Activated CD4-positive, alpha-beta T cell treated with anti-CD3 and anti-CD28 coated beads for 1 hour (primary cell): ENCODE measurements at places on chromosomes 2 and 18.
A peak's percentile ranks its signal among the peaks of the same experiment; 100 is the strongest.

DNA sequence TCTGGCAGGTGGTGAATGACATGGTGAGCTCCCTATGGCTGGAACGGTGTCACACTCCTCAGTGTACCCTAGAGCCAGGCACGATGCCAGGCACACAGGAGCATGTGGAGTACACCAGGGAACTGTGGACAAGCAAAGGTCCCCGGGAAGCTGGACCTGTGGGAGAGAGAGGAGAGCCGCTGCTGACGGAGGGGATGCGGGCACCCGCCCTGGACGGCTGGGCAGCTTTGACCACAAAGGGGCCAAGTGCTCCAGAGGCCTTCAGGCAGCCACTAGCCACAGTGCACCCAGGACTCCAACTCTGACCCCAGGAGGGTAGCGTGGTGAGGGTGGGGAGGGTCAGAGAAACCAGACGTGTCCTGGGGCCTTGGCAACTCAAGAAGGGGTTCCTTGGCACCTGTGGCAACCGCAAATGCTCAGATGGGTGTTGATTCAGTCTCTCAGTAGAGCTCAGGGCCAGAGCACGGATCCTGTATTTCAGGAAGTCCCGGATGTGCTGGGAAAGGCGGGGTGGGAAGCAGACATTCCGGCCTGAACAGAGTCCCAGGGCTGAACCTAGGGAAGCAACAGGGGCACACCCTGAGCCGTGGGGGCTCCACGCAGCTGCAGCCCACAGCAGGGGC, 2.3 kb upstream of the MAB21L4 start:
- no peak for DNase-seq

DNA sequence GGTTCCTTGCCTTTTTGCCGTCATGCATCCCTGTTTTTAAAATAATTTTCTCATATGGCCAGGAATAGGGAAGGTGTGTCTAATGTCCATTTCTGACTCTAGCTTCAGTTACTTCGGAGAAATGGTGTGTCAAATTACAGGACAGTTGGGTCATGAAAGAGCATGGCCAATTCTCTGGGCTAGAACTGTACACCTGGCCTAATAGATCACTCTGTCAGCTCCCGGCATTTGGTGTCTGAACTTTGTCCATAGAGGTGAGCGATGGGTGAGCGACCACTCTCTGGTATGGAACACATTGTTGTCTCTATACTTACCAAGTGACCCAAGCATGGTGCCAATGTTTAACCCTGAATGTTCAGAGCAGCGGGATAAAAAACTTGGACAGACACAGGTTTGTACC, 38.3 kb upstream of the ASB18 start:
- DNase-seq = no peak

- DNase-seq = no peak
Observed at GRCh38 chr2:129812071-129812470, 167.4 kb upstream of the RAB6C start.

GRCh38 chr2:231139796-231140195, 15.0 kb upstream of the HTR2B start:
- no peak for DNase-seq

DNA sequence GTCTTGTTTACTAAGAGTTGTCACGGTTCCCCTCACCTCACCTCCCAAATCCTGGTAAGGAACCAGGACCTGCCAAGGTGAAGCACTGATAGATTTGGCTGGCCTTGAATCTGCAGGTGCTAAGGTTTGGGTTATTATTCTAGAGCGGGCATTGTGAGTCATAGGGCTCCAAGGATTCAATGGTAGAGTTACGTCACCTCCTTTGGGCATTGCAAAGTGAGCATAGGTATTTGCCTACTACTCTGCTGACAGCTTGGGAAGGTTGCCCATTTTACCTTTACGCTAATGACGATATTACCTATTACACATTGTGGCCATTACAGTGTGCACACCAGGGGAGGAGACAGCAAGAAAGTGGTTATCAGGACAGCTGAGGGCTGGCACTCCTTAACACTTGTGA, 59.3 kb downstream of the SETBP1 start:
- DNase-seq = no peak

DNA sequence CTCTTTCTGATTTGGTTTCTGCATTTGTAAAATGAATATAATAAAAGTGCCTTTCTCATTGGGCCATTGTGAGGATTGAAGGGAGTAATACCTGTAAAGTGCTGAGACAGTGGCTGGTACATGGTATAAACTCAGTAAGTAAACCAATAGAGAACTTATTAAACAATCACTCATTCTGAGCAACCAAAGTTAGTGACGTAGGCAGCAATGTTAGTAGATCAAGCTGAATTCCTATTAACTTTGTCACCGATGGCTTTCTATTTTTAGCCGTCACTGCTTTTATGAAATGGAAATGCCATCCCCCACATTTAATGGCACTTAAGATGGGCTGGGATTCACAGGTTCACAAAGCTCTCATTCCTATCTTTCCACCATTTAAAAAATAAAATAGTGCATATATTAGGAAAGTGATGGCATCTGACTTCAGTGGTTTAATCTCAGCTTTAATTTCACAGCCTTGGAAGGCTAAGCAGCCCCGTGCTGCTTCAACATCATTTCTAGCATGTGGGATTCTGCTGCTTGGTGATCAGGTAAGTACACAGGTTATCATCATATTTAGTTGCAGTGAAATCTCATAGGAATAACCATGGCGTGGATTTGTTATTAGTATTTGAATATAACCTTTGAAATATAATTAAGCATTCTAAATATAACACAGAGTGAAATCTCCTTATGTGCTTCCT, 17.6 kb upstream of the PPP4R1 start:
- no peak for DNase-seq

GRCh38 chr2:210528716-210529115, 27.7 kb upstream of the CPS1 start:
- DNase-seq = no peak

- DNase-seq = no peak
Observed at GRCh38 chr2:80326214-80326613, 21.7 kb upstream of the LRRTM1 start.

GRCh38 chr2:63364866-63365265, 223.4 kb downstream of the WDPCP start:
- no peak for DNase-seq

DNA sequence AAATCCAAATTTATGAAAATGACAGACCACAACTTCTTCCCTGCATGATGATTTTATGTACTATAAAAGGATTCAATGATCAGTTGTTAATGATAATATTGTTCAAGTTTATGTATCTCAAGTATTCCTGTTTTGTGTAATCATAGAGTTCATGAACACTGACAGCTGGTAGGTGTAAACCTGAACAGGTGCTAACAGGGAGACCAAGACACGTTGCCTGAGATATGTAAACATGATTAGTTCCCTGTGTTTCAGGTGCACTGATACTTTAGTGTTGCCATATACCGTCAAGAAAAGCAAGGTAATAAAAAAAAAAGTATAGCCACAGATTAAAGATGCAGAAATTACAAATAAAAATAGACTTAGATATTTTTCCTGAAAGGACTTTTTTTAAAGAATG, 131.8 kb downstream of the BAZ2B start:
- DNase-seq = no peak

- no peak for DNase-seq
Observed at GRCh38 chr2:218397463-218397819, 2.2 kb upstream of the CTDSP1 start.

DNA sequence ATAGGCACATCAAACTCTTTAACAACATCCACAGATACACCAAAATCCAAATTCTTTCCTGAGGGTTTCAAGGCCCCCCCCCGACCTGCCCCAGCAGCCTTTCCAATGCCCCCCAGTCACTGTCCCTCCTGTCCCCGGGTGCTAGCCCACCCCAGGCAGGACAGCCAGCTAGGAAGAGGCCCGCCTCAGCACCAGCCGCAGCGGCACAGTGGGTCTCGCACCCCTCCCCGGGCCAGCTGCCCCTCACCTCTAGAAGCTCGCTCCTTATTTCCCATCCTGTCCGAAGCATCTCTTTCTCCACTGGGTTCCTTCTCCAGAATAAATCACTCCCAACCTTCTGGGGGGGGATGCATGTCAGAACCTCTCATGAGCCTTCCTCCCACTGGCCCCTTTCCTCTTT, 69.4 kb downstream of the FBXO15 start:
- no peak for DNase-seq

- peak; percentile 12 for DNase-seq
Observed at GRCh38 chr2:158968396-158969161, at the start of gene TANC1. Gene TANC1 (plus strand): TSS chr2:158968640. CDS start chr2:159065911, 97,271 bp downstream.

GRCh38 chr18:79558933-79559416, 120.6 kb upstream of the CTDP1 start:
- DNase-seq = no peak

GRCh38 chr2:26469092-26469710, 8.7 kb downstream of the OTOF start:
- no peak for DNase-seq

DNA sequence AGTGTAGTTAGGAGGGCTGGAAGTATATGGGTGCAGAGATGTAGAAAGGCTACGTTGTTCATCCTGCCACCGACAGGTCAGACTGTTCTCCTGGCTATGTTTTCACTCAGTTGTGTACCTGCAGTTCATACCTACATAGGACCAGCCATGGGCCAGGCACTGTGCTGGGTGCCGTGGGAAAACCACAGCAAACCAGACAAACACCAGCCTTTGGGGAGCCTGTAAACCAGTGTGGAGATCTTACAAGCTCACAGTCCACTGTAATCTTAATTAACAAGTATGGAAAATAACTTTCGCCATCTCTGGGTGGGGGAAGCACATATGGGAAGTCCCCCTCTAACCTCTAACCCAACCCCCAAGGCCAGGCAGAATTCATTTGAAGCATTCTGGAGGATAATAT, 12.7 kb downstream of the NCK2 start:
- DNase-seq = no peak

DNA sequence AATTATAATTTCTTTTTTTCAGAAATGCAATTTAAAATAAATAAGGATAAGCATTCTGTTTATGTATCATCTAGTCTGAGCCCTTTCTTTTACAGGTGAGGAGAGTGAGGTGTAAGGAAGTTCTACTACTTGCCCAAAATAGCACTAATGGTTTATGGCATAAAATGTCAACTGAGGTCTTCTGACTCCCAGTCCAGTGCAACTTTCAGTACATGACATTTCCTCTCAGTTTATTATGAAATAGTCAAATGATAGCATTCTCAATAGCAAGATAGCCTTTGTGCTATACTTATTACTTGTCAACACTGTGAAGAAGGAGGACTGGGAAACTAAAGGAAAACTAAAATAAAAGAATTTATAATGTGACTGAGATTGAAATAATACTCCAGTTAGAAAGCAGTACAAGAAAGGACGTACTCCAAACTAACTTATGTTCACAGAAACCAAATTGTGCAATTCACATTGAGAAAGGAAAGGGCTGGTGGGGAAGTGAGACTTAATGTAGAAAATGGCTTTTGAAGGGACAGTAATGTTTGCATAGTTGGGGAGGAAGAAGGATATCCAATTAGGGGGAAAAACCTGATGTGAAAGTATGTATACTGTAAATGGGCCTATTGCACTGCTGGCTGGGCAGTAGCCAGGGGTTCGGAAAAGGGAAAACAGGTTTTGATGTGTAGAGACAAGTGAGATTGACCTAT, 166.7 kb upstream of the ZEB2 start:
- DNase-seq = no peak

GRCh38 chr2:183487326-183487725, 363.1 kb downstream of the NUP35 start:
- no peak for DNase-seq

- peak; percentile 33 for DNase-seq
Observed at GRCh38 chr2:100262555-100263320, 59.6 kb downstream of the LONRF2 start.

- no peak for DNase-seq
Observed at GRCh38 chr18:70166668-70167067, 38.8 kb downstream of the RTTN start.

- no peak for DNase-seq
Observed at GRCh38 chr2:61450144-61450543, 20.7 kb downstream of the USP34 start.

DNA sequence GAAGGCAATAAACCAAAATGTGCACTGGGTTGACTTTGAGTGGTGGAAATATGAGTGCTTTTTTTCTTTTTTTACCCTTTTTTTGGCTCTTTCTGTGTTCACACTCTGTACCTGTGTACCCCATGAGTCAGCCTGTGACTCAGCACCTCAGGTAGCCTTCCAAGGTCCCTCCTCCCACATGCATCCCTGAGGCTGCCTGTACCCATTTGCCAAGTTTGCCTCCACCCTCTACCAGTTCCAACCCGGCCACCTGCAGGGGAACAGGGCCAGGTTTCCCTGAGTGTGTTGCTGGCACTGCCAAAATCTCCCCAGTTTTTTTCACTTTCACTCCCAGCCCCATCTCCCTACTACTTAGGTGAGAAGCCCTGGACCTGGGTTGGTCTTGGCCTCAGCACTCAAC, 14.0 kb downstream of the CXCR1 start:
- no peak for DNase-seq
